8988T (cell line): ENCODE measurements at places on chromosomes 12 and 14.

DNA sequence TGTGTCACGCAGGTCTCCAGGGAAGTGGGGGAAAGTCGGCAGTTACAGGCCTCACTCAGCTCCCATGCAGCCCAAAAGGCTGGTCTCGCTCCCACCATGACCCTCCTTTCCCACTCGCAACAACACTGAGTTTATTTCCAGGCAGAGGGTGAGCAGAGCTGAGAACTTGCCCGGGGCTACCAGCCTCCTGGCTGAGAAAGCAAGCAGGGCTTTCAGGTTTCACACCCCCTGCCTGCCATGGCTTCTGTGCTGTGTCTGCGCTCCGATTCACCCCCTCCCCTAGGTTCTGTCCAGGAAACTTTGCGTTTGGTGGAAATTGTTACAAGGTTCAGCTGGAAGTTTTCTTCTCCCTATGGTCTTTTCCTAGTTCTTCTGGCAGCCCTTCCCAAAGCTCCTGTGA is 17.1 kb downstream of the OR10G2 start:
- DNase-seq: no peak

GRCh38 chr12:92039046-92039445 is 106.6 kb downstream of the BTG1 start:
- DNase-seq: no peak

DNA sequence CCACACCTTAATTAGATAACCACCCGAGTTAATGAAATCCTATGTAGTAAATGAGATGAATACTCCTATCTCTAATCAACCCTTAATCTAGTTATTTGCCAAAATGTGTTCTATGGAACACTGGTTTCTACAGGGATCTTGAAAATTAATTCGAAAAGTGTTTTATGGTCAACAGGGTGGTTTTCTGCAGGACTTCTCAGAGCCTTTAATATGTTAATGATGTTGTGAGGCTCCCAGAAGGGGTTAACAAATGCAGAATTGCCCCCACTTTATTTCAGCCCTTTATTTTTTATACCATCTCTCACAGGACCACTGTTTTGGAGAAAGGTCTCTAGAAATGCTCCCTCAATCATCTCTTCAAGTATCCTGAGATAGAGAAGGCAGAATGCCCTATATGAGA is 153.1 kb upstream of the RPH3A start:
- DNase-seq: no peak

- no peak for DNase-seq
These were observed 56.7 kb downstream of the C14orf132 start for GRCh38 chr14:96095581-96096476.

- no peak for DNase-seq
These were observed 182.3 kb downstream of the SYNE2 start for GRCh38 chr14:64035143-64035542.

- DNase-seq: peak; percentile 63
These were observed 9.8 kb downstream of the CPNE6 start for GRCh38 chr14:24080888-24081738.

GRCh38 chr14:57136669-57137328 is 131.9 kb downstream of the EXOC5 start:
- DNase-seq: no peak

- no peak for DNase-seq
These were observed 3.6 kb downstream of the SPRING1 start for GRCh38 chr12:116734156-116734768.

DNA sequence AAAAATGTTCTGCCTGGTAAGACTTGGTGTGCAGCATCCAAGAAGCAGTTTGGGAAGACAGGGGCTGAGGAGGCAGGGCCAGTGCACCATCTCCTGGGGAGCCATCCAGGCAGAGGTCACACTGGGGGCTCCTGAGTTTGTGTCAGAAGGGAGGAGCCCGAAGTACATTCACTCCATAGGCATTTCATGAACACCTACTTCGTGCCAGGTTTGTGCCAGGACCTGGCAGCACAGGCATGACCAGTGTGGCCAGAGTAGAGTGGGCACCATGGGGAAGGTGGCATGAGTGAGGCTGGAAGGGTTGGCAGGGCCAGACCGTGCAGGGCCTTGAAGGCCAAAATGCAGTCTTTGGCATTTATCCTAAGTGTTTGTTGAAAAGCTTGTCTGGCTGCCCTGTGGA is 86.5 kb upstream of the RIN3 start:
- no peak for DNase-seq

GRCh38 chr12:124293286-124294003 is 1.4 kb upstream of the RFLNA start:
- no peak for DNase-seq

DNA sequence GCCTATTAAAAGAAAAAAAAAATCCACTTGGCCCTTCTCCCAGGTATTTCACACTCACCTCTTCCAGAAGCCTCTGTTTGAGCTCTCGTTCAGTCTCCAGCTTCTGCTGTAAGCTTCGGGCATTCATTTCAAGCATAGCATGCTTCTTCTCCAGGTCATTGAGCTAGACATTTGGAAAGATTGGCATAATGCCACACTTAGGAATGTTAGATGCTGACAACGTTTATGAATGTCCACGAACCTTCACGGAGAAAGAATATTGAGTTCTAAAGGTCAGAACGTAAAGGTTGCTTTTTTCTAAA is 60.5 kb downstream of the PRKAB1 start:
- no peak for DNase-seq

- DNase-seq: no peak
These were observed 604 bp upstream of the MAGOHB start for GRCh38 chr12:10614056-10614370.

GRCh38 chr14:54805445-54806322 is 96.9 kb downstream of the GCH1 start:
- DNase-seq: peak; percentile 76

GRCh38 chr14:89041257-89041582 is 216.8 kb downstream of the TTC8 start:
- no peak for DNase-seq

DNA sequence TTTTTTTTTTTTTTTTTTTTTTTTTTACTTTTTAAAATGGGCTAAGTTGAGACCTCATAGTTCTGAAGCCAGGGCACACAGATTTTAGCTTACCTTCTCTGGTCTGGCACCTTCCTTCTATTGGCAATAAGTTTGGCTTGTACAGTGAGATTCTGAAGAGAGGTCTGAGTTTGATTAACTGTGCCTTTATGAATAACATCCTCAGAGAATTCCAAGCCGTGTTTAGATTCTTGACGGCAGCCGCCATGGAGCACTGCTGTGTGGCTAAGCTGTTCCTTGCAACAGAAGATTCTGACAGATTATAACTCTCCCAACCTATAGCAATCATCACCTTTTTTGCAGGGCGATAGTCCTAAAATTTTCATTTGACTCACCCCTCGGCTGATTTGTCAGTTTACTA is 354.9 kb upstream of the FAR2 start:
- DNase-seq: no peak

GRCh38 chr12:105783983-105784947 is 354.5 kb downstream of the NUAK1 start:
- DNase-seq: no peak

DNA sequence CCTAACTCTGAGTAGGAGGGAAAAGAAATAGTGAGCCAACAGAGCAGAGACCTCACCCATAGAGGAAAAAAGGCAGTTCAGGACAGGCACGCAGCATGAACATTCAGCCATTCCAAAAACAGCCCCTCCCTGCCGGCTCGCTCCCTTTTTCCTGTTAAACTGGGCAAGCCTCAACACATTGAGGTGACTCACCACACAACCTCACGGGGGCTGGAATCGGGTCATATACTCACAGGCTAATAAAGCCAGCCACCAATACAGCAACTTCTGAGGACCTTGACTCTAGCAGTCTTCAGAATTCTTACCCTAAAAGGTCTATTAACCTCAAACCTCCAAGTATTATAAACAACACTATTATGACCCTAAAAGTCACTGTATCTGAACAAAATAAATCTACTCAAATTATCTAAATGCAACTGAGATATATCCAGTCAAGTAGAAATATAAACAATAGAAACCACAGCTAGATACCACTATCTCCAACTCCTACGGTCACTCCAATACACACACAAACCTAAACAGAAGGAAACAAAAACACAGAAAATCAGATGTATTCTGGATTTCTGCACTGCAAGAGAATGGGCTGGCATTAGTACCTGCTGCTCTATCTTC is 6.3 kb downstream of the YBX3 start:
- no peak for DNase-seq

DNA sequence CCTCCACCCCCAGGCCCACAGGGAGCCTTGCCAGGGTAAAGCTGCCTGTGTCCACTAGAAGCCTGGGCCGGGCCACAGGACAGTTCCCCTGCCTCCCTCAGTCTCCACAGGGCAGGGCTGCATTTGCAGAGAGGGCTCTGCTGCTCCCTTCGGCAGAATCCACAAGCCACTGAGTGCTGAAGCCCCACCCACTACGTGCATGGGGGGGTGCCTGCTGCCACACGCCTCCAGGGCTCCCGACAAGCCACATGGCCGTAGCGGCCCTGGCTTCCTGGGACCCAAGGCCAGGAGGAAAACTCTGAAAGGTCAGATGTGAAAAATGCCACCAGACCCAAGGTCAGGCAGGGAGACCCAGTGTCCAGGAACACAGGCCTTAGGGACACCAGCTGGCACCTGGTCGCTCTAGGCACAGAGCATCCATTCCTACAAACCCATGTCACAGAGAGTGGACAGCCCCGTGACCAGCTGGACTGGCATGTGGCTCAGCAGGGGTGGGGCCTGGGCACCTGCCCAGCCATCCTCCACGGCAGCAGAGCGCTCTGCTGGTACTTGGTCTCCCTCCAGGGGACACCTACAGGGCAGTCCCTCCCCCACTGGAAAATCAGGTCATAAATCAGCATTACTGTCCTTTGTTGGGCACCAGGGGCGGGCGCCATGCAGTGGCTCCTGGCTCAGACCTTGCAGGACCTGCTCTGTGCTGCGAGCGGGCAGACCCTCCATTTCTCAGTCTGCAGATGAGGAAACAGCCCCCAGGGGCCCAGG is 42.9 kb downstream of the CCDC85C start:
- no peak for DNase-seq

DNA sequence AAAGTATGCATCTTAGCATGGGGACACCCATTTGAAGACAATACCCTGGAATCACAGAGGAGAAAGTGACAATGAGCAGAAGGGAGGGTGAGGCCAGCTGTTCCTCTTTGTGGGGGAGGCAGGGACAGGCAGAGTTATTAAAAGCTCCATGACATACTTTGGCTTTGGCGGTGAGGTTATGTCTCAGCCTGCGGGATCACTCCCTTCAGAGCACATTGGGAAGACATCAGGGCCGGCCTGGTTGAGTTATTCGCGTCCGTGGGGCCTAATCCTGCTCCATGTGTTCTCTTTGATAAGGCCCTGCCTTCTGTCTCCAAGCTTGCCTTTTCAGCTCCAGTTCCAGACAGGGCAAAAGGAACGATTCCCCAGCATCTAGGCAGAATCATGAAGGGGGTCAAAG is 98.8 kb upstream of the NTF3 start:
- no peak for DNase-seq

GRCh38 chr12:53538209-53538689 is 31.0 kb upstream of the NPFF start:
- no peak for DNase-seq

DNA sequence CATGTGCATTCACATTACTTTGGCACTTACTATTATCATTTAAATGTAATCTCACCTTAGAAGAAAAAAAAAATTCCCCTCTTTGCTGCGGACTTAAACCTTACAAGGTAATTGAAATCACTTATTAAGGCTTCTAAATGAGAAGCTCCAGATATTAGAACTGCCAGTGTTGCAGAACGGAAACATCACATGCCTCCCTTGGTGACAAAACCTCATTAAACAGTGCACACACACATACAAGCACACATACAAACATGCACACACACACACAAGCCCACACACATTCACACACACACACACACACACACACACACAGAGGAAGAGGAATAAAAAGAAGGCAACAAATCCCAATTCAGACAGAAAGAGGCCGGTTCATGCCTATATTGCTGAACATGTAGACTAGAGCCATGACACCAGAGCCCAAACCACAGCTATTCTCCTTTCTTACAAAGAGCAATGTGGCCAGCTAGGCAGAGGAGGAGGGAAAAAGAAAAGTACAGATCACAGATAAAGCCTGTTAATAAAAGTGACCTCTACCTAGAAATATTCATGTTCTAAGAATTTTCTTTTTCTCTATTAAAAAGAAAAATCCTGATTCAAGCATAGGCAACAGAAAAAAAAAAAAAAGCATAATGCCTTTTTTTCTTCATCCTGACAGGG is 405.2 kb upstream of the FLRT2 start:
- DNase-seq: no peak

- DNase-seq: no peak
These were observed 120.3 kb upstream of the SOX5 start for GRCh38 chr12:24069532-24070395.

DNA sequence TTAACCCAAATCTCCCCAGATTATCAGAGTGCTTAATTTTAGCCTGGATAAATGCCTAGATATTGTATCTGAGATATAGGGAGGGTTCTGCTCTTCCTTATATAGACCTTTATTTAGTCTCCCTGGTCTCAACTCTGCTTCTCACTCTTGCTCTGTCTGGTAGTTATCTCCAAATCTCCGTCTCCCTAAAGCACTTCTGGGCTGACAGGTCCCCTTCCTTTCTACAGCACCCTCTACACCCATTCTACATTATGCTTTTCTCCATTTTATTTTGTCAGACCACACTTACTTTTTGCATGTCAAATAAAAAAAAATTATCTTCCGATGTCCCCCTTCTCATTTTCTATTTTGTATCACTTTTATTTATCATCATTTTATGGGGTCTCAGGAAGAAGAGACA is 2.0 kb upstream of the ERC1 start:
- DNase-seq: no peak

- DNase-seq: no peak
These were observed 78.8 kb downstream of the OSBPL8 start for GRCh38 chr12:76480796-76481195.

- no peak for DNase-seq
These were observed 629.0 kb downstream of the MED13L start for GRCh38 chr12:115648463-115648862.

DNA sequence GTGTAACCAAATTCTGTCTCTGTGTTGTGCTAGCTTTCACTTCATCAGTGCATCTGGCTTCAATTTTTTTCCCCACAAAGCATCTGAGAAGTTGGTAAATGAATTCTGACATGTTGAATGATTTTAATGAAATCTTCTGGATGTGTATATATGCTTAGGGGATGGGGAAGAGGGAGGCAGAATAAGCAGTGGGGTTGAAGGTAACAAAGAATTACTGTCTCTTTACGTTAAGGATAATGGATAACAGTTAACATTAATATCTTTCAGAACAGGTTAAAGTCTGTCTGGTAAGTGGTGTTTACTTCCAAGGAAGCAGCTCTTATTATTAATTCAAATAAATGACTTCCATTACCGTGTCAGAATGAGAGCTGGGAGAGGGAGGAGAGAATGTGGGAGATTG is 261.7 kb downstream of the ERC1 start:
- DNase-seq: no peak

- no peak for DNase-seq
These were observed 715 bp downstream of the NEK9 start for GRCh38 chr14:75126121-75126544.
